ENCODE measurements at places on chromosomes 6 and 20.

DNA sequence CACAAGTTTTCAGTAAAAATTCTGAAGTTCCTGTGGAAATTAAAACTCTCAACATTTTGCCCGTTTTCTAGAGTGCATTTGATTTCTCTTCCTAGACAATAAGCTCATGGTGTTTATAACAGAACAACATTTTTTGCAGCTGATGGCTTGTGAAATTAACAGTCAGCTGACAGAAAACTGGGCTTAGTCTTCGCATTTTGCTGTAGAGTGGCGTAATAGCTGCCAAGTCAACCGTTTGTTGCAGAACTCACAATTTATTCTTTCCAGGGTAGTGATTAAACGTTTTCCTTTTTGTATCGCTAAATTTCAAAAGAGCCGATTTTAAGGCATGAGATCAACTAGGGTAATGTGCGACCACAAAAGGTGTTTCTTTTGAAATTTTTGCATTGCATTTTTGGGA, 1.4 kb downstream of the SPO11 start:
- DNase-seq, result no peak

- DNase-seq, result peak; percentile 37
Observed at GRCh38 chr20:35575958-35576357, 34.1 kb downstream of the ERGIC3 start.

- DNase-seq, result no peak
Observed at GRCh38 chr20:4835244-4836177, 113.8 kb downstream of the PRND start.

DNA sequence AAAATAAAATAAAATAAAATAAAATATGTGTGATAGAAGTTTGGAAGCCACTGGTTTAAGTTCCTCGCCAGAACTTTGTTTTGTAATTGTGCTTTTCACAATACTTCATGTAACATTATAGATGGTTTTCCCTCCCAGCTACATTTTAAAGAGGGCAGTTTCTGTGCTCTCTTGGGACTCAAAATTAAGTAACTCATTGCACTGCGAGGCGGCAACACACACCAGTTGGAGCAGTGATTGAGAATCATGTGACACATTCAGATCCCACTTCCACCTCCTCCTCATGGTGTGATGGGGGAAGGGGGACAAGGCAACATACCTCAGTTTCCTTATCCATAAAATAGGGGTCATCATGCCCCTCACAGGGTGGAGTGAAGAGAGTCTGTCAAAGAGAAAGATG, 7.5 kb downstream of the C2 start:
- DNase-seq, result no peak

- no peak for DNase-seq
Observed at GRCh38 chr20:20785226-20785625, 72.8 kb upstream of the RALGAPA2 start.

- no peak for DNase-seq
Observed at GRCh38 chr6:20399518-20399917, 2.2 kb upstream of the E2F3 start.

GRCh38 chr20:61722146-61722678, 343.5 kb downstream of the TAF4 start:
- no peak for DNase-seq

GRCh38 chr6:39561536-39562266, 163.5 kb downstream of the KIF6 start:
- no peak for DNase-seq

DNA sequence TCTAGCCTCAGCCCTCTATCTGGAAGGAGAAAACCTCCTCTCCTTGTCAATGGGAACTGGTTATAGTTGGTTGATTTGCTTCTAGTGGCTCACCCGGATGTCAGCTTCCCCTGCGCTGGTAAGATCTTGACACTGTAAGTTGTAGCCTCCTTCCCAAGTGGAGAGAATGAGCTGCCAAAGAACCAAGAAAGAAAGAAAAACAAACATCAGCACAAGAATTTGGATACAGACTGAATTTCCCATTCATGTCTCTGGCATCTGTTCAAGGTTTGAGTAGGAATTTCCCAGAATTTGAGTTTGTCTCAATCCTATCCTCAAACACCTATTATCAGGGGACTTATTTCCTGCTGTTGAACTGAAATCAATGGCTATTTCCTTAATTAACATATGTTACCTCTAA, 44.1 kb downstream of the ELOVL2 start:
- DNase-seq, result no peak

DNA sequence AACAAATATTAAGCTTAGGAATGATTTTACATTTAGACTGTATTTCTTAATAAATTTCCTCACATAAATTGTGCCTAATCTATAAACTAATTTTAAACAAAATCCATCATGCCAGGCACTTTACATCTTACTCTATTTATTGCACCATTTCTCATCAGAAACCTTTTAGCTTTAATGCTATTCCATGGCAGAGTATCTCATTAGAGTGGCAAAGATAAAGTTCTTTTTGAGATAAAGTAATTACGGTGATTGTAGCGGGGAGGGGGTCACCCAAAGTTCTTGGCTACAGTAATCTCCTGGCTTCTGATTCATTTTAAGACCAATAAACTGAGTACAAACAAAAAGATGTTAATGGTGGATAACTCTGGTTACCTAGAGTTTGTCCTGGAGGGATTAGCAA, 532.1 kb downstream of the PRKN start:
- DNase-seq, result no peak

DNA sequence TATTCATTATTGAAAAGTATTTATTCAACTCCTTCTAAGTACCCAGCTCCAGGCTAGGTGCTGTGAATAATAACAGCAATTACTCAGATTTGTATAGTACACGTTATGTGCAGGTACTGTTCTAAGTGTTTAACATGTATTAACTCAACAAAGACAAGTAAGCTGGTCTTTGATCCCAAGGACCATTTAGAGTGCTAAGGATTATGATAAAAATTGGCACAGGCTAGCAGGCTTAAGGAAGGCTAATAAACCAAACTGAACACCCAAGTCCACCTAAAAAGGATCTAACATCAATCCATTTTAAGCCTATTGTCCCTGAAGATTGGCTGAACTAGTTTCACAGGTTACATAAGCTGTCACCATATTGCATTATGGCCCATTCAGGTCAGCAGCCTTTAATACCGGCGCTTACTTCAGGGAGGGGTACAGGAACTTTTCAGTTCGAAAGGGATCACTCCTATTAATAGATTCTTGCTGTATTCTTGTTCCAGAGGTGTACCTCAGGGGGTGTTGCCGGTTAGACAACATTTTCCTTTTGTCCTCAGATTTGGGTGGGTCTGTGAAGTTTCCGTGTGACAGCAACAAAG, 99.0 kb upstream of the GMDS start:
- no peak for DNase-seq

DNA sequence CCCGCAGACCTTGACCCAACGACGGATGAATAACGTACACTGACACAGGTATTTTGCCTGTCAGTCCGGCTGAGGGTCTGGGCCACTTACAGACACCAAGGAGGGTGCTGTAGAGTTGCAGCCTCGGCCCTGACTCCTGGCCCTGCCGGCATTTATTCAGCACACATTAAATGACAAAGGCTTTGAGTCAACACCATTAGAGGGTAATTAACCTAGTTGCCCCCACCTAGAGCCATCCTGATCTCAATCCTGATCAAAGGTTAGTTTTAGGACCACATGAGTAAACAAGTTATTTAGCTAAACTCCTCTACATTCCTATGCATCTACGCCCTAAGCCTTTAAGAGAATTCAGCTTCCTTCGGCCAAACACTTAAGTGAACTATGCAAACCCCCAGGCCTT, 11.9 kb upstream of the PM20D2 start:
- DNase-seq, result no peak

GRCh38 chr6:15628499-15629131, 34.2 kb downstream of the DTNBP1 start:
- no peak for DNase-seq

DNA sequence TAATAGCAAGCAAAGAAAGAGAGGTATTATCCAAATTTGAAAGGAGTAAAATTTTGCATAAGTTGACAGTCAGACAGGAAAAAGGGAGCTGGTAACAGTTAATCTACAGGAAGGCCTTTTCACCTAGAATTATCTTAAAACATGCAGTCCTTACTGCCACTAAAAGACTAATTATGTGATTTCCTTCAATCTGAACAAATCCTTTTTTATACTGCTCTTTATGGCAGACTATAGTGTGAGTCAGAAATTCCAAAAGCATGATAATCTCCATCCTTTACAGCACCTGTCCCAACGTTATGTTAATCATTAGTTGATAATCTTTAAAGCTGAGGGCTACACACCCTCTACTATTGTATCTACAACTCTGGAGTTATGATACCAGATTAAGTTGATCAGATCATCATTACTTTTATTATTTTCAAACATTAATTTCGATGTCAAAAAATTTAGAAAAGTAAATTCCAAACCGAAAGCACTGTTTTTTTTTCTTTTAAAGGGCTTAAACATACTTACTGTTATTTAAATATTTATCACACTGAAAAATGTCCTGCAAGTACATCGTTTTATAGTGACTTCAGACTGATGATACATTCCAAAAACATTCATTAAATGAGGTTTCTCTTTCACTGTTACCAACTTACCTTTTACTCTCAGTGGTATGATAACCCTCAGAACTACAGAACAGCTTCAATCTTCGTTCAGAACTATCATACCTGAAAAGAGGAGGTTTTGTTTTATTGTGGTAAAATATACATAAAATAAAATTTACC, 33.2 kb upstream of the AKAP7 start:
- no peak for DNase-seq

GRCh38 chr6:27547157-27548075, 74.5 kb upstream of the ZNF184 start:
- DNase-seq, result peak; percentile 16

DNA sequence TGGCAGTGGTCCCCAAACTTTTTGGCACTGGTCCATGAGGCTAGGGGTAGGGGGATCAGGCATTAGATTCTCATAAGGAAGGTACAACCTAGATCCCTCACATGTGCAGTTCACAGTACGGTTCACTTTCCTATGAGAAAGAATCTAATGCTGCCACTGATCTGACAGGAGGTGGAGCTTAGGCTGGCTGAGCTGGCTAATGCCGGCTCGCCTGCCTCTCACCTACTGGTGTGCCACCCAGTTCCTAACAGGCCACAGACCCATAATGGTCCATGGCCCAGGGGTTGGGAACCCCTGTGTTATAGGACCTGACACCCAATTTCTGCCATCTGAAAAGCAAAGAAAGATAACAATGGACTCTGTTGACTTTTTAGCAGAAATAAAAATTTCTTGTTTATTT, 199.6 kb downstream of the GMPR start:
- no peak for DNase-seq

DNA sequence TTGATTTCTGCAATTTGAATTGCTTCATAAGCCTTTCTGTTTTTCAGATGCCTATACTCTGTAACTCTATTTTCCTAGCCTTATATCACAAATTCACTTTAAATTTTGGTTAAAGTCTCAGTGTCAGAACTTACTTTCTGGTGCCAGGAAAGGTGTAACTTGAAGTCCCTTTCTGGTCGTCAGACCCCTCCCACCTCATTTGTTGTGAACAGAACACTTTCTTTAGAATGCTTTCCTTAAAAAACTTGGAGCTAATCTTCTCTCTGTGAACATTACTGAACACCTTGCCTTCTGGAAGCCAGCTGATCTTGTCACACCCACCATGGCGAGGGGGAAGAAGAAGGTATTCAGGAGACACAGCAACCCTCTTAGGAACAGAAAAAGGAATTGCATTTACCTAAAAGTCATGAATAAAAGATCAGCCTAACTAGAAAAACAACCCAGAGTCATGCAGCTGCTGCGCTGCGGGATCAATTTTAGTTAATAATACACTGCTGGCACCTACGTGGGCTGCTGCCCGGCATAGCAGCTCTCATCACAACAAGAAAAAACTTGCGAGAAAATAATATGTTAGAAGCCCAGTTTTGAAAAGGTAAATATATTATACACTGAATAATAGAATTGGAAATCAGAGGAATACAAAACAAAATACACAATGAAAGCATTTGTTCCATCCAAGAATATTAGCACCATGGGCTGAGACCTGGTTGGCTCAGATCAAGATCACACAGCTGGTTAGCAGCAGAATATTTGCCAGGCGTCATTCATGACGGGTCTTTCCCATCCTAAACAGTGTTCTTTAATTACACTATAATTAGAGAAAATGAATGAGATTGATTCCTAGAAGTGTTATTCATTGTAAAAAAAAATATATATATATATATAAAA, 5.8 kb upstream of the FAM217A start:
- DNase-seq, result no peak

DNA sequence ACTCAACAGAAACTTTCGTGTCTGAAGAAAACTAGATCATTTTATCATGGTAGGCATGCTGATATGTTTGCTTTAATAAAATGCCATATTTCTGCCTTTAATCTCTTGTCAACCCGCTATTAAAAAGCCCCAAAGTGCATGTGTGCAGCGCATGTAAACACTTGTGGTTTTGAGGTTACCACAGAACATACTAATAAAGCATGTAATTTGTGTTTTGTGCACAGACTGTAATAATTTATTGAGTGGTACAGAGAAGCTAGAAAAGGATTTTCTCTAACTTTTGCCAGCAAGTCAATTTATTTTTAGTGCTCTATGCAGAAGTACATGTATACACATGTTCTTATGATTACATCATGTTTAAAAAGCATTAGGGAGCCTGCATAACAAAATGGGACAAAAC, 349.9 kb upstream of the SLC35B3 start:
- no peak for DNase-seq

- no peak for DNase-seq
Observed at GRCh38 chr6:34132486-34133185, 13.3 kb downstream of the GRM4 start.

- no peak for DNase-seq
Observed at GRCh38 chr6:107056796-107057195, 28.8 kb downstream of the MTRES1 start.

DNA sequence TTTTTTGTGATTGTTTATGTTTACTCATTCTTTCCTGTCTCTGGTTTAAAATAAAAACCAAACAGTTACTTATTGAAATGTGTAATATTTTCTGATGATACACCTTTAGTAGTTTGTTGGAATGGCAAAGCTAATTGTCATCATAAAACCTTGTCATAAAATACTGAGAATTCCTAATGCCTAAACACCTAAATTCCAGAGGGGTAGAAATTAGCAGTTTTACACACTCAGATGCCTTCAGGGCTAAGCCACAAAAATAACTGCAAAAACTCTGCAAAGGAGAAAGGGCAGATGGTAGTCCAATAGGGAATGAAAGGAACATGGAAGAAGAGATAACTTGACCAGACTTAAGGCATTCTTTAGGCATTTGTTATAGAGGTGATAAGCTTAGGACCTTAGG, 30.3 kb downstream of the FAM83B start:
- DNase-seq, result no peak

DNA sequence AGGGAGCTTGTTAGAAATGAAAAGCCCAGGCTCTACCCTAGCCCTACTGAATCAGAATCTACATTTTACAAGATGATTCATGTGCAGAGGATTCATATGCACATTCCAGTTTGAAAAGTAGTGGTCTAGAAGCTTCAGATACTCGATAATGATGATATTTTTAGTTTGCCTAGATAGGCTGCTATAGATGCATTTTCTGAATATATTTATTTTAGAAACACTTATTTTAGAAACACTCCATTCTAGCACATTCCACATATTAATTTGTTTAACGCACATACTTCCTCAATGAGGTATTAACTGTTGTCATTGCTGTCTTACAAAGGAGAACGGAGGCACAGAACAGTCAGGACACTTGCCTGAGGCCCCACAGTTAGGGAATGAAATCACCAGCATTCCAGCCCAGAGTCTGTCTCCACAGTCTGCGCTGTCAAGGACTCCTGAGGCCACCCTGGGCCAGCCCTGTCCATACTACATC, 64.4 kb downstream of the SNAP25 start:
- DNase-seq, result no peak

Measured in NCI-H345 (cell line).